T-helper 22 cell (primary cell): ENCODE measurements at places on chromosomes 5 and 9.

DNA sequence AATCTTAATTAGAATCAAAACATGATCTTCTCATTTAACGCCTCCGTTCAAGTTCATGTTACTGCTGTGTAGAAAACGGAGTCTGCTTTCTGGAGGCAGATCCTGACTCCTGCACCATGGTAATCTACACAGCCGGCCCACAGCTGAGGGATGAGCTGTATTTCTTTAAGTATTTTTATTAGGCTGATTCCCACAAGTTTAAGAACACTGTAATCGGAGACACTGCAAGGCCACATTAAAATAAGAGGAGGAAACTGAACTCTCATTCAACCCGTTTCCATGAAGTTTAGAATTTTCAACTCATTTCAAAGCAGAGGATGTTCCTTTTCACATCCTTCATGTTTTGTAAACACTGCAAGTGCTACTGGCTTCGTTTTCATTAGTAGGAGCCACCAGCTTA, 372.2 kb downstream of the NFIB start:
- no peak for DNase-seq

GRCh38 chr5:55540525-55540924, 5.8 kb upstream of the PLPP1 start:
- DNase-seq: no peak

DNA sequence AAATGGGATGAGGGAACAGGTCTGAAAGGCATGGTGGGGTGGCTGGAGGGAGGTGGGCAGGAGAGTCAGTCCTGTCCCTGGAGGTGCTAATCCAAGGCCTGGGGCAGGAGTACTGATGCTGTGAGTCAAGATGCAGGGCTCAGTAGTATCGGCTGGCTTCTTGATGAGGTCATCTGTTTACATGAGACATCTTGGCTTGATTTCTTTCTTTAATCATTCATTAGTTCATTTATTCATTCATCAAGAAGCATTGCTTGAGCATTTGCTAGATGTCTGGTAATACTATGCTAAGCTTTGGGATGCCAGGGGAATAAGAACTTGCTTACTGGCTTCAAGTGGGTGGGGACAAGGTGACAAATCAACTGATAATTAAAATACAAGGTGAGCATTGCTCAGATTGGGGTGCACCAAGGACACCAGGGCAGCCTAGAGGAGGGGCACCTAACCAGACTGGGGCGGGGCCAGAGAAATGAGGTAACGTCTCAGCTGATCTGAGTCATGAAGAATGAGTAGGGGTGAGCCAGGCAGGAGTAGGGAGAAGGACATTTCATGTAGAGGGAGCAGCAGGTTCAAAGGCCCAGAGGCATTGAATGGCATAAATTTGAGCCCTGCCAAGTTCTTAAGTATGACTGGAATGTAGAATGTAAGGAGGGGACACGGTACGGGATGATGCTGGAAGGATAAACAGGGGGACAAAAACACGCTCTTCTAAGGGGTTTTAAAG, 88.8 kb downstream of the EGFLAM start:
- no peak for DNase-seq

DNA sequence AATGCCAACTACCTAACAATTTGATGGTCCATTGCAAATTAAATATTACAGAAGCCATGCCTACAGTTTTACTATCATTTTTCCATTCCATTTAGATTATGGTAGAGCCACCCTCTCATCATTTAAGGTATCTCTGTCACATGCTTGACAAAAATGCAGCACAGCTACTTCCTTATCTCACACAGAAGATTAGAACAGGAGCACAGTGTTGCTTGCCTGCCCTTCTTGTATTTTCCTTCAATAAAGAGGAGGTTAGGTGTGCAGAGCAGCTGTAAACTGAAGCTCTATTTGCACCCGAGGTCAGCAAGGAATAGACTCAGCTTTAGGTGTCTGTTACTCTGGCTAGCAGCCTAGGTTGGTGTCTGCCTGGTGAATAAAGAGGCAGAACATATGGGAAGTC, 51.5 kb upstream of the ATP10B start:
- DNase-seq: no peak

DNA sequence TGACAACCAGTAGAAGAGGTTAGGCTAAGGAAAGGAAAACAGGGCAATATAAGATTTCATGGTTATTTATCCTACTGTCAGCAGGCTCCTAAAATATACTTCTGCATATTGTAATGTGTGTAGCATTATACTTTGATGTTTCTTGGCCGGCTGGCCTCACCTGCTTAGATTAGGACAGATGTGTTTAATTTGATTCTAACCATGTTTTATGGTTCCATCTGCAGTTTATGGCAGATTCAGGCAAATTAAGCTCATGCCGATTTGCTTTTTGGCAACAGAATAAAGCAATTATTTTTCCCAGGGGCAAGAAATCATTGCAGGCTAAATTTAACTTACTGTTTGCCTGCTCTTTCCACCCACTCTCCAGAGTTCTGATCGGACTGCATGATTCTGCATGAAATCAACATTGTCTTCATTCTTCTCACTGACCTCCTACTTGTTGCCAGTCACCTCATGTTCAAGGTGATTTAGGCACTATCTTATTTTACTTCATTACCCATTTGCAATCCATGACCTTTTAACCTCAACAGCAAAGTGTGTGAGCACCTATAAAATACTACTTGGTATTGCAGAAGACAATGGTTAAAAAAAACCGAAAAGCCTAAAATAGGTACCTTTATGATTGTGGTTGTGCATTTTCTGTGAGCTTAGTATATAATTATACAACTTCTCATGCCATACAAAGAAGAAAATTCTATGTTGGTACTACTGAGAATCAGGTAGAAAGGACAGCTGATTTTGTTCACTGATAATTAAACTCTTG, 125.2 kb downstream of the EDIL3 start:
- DNase-seq: no peak

DNA sequence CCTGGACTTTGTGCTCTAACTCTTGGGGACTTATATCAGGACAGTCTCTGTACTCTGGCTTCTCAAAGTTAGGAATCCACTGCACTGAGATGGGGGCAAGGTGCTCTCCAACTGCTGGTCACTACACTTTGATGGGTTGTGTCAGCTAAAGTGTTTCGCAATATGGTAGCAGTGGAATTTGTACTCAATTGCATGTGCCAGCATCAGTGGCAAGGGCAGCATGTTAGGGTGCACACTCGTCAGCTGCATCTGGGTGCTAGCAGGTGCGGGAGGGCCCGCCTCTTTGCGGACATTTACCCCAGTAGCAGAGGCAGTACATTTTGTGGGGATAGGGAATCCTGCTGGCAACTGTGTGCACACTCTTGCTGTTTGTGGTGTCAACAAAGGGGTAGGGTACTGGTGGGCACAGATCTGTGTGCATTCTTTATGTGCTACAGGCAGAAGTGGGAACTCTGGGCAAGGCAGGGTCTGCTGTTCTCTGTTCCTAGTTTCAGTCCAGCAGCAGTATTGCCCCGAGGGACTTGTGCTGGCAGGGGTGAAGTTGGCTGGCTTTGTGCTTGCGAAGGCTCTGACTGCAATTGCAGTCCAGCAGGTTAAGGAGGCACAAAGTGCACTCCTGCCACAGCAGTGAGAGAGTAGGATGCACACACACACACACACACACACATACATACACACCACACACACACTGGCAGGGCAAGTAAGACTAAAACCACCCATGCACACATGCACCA, 924.8 kb upstream of the CDH9 start:
- DNase-seq: no peak

- no peak for DNase-seq
Observed at GRCh38 chr5:179974246-179974945, 66.7 kb upstream of the TBC1D9B start.
